Glutamatergic neuron (in vitro differentiated cells): ENCODE measurements at places on chromosomes 3 and 15. TPM values are rescaled to one million over a fixed set of nuclear protein-coding genes. Genes with fewer than 3 reads are reported as not detected.

NR2E3 gene
- total RNA-seq = 0.69 TPM

KCNMB3 gene
- total RNA-seq = 2.5 TPM

CHRFAM7A gene
- total RNA-seq = 3.9 TPM

CFAP20DC gene
- 8.4 TPM for total RNA-seq

RTP1 gene
- not detected for total RNA-seq

SYNPR gene
- total RNA-seq = 6.1 TPM

SMCO1 gene
- total RNA-seq = not detected

RYR3 gene
- total RNA-seq = 7.4 TPM

IL5RA gene
- total RNA-seq = not detected

CDHR4 gene
- total RNA-seq = not detected

PLCH1 gene
- 1.1 TPM for total RNA-seq

RBMS3 gene
- total RNA-seq = 65.1 TPM

SCN11A gene
- total RNA-seq = 0.78 TPM

CYP1A2 gene
- not detected for total RNA-seq

EAF1 gene
- 43.9 TPM for total RNA-seq

U2SURP gene
- 105 TPM for total RNA-seq

OR5H2 gene
- total RNA-seq = not detected

VWA5B2 gene
- total RNA-seq = 56.5 TPM

KBTBD13 gene
- not detected for total RNA-seq

CCR8 gene
- total RNA-seq = not detected

REC114 gene
- total RNA-seq = not detected
